ENCODE measurements at places on chromosomes 5 and 9.

- no peak for DNase-seq
Measured at GRCh38 chr9:84781931-84782866, 112.7 kb downstream of the NTRK2 start.

DNA sequence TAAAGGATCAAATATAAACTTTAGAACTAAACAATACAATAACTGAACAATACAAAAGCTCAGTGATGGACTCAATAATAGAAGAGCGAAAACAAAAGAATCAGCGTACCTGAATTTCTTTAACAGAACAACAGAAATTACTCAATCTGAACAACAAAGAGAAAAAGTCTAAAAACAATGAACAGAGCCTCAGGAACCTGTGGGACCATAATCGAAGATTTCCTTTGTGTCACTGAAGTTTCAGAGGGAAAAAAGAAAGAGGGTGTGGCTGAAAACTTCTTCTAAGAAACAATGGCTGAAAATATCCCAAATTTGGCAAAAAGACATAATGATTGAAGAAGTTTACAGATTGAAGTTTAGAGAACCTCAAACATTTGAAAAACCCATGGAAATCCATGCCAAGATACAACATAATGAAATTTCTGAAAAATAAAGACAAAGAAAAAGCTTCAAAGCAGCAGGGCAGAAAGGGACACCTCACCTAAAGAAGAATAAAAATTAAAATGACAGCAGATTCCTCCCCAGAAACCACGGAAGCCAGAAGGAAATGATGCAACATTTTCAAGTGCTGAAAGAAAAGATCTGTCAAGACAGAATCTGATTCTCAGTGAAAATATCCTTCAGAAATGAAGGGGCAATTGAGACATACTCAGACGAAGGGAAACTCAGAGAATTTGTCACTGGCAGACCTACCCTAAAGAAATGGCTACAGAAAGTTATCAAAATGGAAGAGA, 288.8 kb downstream of the ARL15 start:
- DNase-seq = no peak

DNA sequence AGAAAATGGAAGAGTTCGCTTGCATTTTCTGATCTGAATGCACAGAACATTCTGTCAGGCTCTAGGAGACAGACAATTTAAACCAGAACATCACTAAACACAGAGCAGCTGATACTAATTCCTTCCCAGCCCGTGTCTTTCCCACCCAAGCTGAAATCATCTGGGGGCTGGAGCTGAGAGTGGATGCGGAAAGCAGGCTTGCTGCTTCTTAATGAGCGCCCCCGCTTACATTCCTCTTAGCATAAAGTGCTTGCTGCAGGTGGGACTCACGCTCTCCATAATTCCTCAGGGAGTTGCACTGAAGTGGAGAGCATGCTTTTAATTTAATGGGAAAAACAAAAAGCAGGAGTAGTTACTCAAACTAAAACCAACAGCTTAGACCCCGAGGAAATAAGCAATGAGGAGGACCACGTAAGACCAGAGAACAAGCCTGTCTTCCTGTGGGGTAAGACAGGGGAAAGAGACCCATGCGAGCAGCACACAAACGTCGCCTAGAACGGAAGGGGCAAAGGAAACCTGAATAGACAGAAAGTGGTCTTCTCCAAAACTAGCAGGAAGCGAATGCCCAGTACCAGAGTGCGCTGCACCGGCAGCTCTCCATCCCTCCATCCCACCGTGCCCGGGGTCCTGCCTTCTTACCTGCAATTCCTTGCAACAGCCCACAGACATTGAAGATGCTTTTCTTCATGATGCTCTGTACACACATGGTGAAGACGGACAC, 139.3 kb downstream of the LHFPL2 start:
- DNase-seq = no peak

DNA sequence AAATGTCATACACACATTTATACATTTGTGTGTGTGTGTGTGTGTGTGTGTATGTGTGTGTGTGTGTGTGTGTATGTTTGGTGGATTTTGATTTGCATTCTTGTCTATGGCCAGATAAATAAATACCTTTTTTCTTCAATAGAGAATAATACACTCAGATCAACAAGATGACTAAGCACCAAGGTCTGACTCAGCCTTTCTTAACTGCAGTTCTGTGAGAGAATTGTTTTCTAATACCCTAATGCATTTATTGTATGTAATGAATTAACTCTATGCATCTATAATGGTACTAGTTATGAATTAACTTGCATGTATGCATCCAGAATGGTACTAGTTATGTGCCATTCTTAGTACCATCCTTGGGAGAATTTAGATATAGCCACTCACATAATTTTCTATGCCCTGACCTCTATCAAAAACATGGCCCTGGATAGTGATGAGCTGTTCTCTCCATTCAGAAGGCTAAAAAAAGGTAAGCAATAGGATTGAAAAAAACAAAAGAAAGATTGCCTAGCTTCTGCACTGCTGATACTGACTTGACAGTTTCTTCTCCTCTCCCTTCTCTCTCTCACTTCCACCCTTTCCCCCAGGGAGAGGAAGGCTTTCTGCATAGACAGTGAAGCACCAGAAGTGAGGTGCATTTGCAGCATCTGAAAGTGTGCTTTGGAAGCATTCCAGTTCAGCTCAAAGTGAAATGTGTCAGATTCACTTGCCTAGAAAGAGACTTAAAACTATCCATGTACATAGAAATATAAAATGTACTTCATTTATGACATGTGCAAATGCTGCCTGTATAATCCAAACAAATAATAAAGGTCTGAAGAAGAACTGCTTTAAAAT, 55.1 kb upstream of the CCDC112 start:
- DNase-seq = no peak

- DNase-seq = no peak
Measured at GRCh38 chr5:121949885-121950284, 11.9 kb upstream of the SRFBP1 start.

DNA sequence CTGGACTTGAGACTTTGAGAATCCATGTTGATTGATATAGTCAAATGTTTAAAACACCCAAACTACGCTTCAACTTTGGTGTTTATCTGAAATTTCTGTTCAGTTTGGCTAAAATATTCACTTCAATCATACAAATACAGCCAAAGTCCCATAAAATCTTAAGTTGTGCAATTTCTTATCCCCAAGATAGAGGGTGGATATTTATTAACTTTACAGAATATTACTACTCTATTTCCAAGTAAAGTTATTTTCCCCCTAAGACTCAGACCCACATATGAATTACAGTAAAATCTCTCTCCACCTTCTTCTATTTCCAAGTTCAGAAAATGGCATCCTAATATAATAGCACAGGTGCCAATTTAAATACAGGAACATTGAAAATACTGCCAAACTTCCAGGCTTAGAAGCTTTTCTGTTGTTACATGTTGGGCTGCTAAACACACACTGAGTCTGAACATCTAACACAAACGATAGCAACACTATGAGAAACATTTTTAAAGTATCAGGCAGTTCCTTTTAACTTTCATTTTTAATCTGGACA, 290.3 kb downstream of the EBF1 start:
- no peak for DNase-seq

- no peak for DNase-seq
Measured at GRCh38 chr9:114371343-114371944, 16.3 kb downstream of the AKNA start.
